A549 treated with Mapracorat at 1 μM for 4 hours (cell line): ENCODE measurements at places on chromosomes 7 and 10. TPM values are rescaled to one million over a fixed set of nuclear protein-coding genes. Genes with fewer than 3 reads are reported as not detected.

The HOXA10 gene
- total RNA-seq, result 6.8 to 7.8 TPM (median 7.7 TPM) in 5 replicates

The OR2A12 gene
- not detected in 5 replicates for total RNA-seq

The FAM25A gene
- not detected in 5 replicates for total RNA-seq

The SEMA3C gene
- total RNA-seq, result 41.9 to 86.4 TPM (median 63.4 TPM) in 5 replicates

The ARHGEF35 gene
- 0.18 to 0.50 TPM (median 0.40 TPM) in 5 replicates for total RNA-seq

The ELOVL3 gene
- total RNA-seq, result 0.22 to 0.53 TPM (median 0.26 TPM) in 5 replicates

The C10orf62 gene
- not detected in 5 replicates for total RNA-seq

The PIK3AP1 gene
- 0.56 to 1.5 TPM (median 0.64 TPM) in 5 replicates for total RNA-seq

The ITIH5 gene
- total RNA-seq, result 0.03 to 0.12 TPM (median 0.10 TPM) in 5 replicates

The BAG3 gene
- 198 to 246 TPM (median 241 TPM) in 5 replicates for total RNA-seq

The FAM25G gene
- 1.1 to 2.0 TPM (median 1.4 TPM) in 3 of 5 replicates, not detected in the others for total RNA-seq

The RBAK gene
- total RNA-seq, result 5.4 to 6.5 TPM (median 6.0 TPM) in 5 replicates

The GCK gene
- total RNA-seq, result not detected in 5 replicates

The LRRC18 gene
- total RNA-seq, result not detected in 5 replicates

The SYT15 gene
- 2.3 to 4.1 TPM (median 2.4 TPM) in 5 replicates for total RNA-seq

The GJD4 gene
- 0.08 to 0.10 TPM in 2 of 5 replicates, not detected in the others for total RNA-seq

The TRPV5 gene
- total RNA-seq, result not detected in 5 replicates

The PDLIM1 gene
- total RNA-seq, result 200 to 216 TPM (median 210 TPM) in 5 replicates

The PRSS37 gene
- total RNA-seq, result not detected in 5 replicates
